Stimulated activated CD8-positive, alpha-beta memory T cell treated with anti-CD3 and anti-CD28 coated beads, Interleukin-7, amount 100 ng/mL, for 4 hours (primary cell): ENCODE measurements at places on chromosomes 12 and 14.

DNA sequence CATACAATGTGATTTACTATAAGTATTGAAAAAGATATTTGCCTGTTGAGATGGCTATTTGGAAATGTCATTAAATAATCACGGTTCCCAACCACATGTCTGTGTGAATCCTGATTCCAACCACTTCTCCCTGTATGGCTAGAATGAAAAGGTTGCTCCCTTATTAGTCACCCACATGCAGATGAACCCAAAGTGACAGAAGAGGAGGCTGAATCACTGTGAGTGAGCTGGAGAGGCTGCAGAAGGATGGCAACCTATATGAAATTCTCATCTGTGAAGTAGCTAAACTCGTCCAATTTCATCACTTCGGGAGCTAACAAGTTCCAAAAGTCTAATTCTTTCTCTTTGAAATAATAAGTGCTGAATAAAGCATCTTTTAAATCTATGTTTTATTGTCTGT, 300.5 kb downstream of the PRKD1 start:
- no peak for DNase-seq

- no peak for DNase-seq
These were observed 43.4 kb downstream of the SMIM41 start for GRCh38 chr12:52122904-52123303.

- DNase-seq = no peak
These were observed 6.3 kb upstream of the NRIP2 start for GRCh38 chr12:2841056-2841650.

DNA sequence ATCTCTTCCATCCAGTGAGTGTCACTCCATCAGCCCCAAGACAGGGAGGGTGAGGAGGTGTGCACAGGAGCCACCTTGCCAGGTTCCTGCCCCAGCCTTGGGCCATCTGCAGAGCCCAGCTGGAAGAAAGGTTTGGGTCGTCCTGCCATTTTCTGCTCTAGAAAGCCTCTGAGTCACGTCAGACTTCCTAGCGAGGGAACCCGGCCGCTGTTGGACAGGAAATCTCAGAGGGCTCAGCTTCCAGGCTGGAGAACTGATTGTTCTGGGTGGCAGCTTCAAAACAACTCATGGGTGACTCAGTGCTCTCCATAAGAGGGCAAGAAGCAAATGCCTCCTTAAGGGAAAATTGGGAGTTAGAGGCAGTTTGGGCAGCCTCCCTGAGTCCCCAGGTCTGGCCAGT, 16.6 kb downstream of the HIP1R start:
- DNase-seq = no peak

- no peak for DNase-seq
These were observed 94.7 kb downstream of the TSPAN8 start for GRCh38 chr12:71063087-71063486.

DNA sequence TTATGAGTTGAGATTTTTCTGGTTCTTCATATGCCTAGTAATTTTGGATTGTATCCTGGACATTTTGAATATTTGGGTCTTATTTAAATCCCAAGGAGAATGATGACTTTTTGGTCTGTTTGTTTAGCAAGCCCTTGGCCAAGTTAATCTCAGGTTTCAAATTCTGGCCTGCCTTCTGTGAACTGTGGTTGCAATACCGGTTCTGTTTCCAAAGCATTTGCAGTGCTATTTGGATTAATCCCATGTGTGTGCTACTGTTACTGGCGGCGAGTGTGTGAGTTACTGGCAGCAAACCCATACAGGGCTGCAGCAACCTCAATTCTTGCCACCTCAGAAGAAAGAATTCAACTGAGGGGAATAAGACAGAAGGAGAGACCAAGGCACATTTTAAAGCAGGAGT, 51.1 kb downstream of the TMEM260 start:
- no peak for DNase-seq

GRCh38 chr14:60311417-60311816, 62.4 kb downstream of the PPM1A start:
- no peak for DNase-seq

GRCh38 chr14:70987041-70987440, 79.8 kb downstream of the PCNX1 start:
- DNase-seq = no peak

DNA sequence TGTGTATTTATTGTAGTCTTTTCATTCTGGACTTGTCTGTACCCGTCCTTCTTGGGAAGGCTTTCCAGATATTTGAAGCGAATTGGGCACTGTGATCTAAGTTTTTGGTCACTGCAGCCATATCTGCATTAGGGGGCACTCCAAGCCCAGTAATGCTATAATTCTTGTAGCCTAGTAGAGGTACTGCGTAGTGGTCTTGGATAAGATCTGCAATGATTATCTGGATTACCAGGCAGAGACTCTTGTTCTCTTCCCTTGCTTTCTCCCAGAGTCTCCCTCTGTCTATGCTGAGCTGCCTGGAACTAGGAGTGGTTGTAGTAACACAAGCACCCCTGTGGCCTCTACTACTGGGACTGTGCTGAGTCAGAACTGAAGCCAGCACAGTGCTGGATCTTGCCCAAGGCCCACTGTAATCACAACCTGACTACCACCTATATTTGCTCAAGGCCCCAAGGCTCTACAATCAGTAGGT, 30.0 kb downstream of the SLC38A2 start:
- no peak for DNase-seq

DNA sequence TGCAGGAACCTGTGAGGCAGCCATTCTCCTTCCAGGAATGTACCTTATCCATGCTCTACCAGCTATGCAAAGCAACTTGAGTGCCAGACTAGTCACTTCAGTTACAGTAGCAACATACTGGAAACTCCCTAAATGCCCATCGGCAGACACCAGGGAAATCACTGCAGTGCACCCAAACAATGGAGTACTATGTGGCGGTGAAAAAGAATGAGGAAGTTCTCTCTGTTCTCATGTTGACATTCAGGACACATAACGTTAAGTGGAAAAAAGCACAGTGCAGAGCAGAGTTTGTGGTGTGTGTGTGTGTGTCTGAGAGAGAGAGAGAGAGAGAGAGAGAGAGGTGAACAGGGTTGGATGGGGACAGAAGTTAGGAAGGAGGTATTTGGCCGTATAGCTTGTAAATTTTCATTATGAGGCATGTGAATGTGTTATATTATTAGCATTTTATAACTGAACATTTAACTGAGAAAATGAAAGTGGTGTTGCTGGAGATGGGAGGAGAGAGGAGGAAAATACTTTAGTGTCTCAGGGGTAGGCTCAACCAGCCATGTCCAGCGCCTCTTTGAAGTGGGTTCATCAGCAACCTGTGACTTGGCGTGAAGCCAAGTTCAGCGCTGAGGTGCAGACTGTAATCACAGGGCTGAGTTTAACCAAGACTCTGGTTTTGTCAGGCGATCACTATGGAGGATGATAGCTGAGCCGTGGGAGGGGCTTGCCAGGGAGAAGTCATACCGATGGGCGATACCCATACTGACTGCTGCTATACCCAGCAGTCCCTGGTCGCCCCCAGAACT, 17.3 kb downstream of the TNFAIP2 start:
- no peak for DNase-seq

DNA sequence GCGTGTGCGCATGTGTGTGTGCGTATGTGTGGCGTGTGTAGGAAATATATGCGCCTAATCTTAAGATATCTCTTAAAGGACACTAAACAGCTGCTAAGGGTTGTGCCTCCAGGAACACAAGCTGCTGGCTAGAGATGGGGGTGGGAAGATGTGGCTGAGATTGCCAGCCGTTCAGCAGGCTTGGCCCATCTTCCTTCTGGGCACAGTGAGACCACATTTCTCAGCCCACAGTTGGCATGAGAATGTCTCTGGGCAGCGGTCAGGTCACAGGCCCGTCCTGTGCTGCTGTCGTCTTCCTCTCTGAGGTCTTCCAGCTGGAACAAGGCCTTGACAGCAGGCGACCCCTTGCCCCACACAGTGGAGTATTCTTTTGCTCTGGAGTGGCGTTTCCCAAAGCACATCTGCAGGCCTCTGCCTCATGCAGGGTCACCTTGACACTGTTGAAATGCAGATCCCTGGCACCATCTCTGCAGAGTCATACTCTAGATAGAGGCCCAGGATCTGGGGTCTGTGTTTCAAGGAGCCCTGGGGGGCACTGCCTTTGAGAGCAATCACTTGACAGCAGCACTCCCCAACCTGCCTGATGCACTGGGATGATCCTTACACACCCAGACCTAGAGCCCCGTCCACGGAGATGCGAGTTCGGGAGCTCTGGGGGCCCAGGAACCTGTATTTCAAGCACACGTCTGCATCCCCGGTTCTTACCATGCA, 335.5 kb upstream of the SFSWAP start:
- DNase-seq = no peak

DNA sequence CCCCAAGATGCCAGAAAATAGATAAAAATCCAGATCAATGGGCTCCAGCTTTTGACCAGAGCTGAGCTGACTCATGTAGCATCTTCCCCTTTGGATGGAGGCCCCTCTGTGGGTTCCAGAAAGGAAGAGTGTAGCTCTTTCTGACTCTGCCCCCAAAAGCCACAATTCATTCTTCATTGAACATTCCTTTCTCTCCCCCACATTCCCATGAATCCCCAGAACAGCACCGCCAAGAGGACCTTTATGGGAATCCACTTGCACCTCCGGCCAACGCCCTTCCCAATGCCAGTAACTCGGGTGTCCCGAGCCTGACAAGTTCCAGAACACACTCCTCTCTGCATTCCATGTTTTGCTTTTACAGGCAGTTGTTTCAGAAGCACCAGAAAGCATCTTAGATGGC, 210.6 kb upstream of the DIO3 start:
- no peak for DNase-seq

DNA sequence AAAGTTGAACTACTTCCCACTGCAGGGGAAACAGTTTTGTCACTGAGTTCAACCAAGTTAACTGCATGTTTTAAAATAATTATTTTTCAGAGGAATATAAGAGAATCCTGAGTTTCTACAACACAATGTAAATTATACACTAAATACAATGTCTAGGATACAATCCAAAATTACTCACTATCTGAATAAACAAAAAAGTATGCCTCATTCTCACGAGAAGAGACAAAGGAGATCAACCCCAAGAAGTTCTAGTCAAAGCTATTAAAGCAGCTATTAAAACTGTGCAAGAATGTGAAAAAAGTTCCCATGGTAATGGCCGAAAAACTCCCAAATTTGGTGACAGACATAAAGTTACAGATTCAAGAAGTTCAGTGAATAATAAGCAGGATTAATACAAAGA, 8.8 kb upstream of the KCNK13 start:
- DNase-seq = no peak

DNA sequence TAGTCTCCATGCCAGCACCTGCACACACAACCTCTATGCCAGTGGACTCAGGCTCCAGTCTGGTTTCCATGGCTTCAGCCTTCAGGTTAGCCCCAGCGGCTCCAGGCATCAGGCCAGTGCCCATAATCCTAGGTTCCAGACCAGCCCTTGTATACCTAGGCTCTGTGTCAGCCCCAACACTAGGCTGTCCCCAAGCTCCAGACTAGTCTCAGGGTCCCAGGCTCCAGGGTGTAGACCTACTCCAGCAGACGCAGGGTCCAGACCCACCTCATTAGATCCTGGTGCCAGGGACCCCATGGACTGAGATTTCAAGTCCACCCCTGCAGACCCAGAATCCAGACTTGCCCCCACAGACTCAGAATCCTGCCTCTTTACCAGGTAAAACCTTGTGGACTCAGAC, 275.9 kb downstream of the SLC16A7 start:
- no peak for DNase-seq

DNA sequence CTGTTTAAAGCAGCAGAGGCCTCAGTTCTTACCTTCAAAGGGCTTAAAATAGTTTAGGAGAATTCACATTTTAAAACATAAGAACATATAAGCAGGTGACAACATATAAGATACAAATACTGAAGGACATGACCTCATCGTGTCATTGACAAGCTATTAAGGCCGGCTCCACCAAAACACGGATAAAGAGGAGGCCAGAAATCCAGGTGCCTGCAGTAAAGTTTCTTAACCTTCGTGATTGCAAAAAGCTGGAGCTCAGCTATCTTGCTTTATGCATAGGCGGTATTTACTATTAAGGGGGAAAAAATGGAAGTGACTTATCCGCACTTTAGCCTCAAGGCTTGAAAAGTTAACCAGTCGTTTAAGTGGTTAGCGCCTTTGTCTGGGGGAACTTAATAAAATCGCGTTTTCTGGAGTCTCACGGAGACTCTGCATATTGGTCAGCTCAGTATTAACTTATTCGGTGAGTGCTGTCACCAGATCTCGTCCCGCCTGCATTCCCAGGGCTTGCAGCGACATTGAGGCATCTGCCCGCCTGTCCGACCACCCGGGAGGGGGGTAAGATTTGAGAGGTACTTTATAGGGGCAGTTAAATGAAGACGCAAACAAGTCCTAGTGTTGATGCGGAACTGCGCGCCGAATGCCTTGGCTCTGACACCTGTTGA, 1.1 kb upstream of the SP1 start:
- DNase-seq = no peak

DNA sequence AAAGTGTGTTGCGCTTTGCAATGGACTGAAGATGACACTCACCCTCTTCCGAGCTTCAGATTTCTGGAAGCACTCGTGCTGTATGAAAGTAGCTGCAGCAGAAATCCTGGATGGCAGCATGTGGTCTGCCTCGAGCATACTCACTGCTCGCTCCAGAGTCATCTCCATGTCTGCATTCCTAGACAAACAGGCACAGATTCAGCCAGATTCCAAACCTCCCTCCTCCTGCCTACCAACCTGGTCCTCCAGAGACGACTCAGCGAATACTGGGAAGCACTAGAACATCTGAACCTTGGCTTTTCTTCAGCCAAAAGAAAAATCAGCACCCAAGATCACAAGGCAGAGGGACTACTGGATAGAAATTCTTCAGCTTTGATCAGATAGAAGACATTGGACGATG, 27.7 kb downstream of the PKP2 start:
- DNase-seq = no peak

DNA sequence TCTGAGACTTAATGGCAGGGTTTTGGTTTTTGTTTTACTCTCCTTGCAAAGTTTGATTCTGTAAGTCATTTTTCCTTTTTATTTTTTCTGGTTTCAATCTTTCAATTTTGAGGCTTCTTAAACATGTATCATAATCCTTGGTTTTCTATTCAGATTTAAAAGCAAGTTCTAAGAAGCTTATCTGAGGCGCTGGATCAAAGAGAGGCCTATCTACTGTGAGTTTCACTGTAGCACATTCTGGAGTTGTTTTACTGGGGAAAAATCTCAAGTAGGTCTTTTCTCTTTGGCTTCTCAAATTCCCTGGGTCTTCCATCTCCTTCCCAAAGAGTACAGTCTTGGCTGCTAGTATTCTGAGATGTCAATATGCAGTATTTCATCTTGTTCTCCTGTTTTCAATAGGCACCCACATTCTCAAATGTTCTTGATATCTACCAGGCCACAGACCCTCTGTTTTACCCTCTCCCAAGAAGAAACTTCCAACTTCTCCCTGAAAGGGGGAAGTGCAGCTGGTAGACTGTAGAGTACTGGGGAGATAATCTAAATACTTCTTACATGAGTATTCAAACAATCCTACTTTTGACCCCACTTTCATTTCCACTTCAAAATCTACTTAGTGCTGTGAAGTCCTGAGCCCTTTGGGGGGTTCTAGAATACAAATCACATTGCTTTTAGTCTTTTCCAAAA, 10.9 kb upstream of the CATSPERB start:
- no peak for DNase-seq

DNA sequence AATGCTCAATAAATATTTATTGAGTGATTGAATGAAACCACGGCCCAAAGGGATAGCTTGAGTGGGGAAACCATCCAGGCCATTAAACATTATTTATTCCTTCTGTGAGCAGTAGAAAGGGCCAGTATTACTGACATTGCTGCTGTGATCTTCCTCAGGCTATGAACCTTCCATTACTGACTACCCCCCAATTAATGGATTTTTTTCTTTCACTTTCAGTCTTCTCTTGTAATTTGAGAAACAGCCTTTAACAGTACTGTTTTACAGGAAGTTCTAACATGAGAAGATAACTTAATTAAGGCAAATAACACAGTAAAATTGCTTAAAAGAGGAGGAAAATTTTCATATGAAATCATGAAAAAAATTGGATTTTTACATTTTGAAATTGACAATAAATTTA, 629.5 kb downstream of the TRHDE start:
- DNase-seq = no peak
